Progenitor cell of endocrine pancreas (in vitro differentiated cells): ENCODE measurements at places on chromosomes 4 and X. TPM values are rescaled to one million over a fixed set of nuclear protein-coding genes. Genes with fewer than 3 reads are reported as not detected.

DNA sequence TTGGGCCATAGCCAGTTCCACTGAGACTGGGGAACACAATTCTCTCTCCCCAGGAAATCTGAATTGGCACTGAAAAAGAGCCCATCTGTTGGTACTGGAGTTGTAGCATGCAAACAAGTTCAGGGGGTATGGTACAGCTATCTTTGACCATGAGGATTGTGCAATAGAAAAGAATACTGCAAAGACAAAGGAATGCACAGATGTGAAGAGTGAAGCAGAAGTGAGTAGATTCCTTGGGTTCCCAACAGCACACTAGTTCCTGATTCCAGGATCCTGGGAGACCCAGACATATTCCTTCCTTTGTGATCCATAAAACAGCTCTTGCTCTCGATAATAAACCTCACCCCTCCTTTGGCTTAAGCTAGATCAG, 43.3 kb upstream of the CTAG2 start:
- H3K27ac ChIP-seq = no peak overlapping the region
- H3K27me3 ChIP-seq = no peaks in the 10 kb centered on the region
- H3K4me3 ChIP-seq = no peak overlapping the region

Gene LEF1
- 2.1 and 3.2 TPM in 2 replicates for total RNA-seq

Gene RASGEF1B
- 10.2 and 12.0 TPM in 2 replicates for total RNA-seq

DNA sequence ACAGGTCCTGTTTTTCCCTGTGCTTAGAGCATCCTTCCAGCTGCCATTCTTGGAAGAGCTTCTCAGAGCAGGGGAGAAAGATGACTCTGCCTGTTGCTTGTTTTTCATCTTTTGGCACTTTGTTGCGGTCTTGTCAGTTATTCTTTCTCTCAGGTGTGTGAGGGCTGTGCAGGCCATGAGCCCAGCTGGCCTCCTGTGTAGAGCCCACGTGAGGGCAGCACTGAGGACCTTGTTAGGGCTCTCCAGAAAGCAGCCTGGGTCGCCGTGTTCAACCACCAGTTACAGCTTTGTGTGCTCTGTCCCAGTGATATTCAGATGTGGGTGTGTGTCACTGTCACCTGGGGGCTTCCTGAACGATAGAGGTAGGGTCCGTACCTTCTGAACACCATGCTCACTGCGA, 52.8 kb downstream of the NOP14 start:
- peaks cover 45% of the 10 kb centered on the region for H3K4me1 ChIP-seq
- DNase-seq = no peak
- no peak overlapping the region for H3K4me3 ChIP-seq
- H3K36me3 ChIP-seq = peaks cover 22% of the 10 kb centered on the region

DNA sequence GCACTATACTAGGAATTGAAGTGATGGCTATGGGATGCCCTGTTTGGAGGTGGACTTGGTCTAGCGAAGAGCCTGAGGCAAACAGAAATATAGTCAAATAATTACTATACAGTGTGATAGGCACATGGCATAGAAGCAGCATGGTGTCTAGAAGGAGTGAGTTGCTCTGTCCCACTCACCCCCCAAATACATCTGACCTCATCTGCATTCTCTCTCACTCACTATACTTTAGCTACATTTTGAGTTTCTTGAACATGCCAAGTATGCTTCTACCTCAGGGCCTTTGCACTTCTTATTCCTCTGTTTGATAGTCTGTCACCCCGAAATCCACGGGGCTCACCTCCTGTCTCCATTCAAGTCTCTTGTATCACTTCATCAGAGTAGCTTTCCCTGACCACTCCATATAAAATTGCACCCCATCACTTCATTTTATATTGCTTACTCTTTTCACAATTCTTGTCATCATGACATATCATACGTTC, 2.6 kb upstream of the FIP1L1 start:
- no peak overlapping the region for H3K27ac ChIP-seq
- no peaks in the 10 kb centered on the region for H3K36me3 ChIP-seq
- H3K4me1 ChIP-seq = peaks cover 17% of the 10 kb centered on the region
- no peak for DNase-seq

Gene STBD1
- 1.9 TPM in 2 replicates for total RNA-seq

DNA sequence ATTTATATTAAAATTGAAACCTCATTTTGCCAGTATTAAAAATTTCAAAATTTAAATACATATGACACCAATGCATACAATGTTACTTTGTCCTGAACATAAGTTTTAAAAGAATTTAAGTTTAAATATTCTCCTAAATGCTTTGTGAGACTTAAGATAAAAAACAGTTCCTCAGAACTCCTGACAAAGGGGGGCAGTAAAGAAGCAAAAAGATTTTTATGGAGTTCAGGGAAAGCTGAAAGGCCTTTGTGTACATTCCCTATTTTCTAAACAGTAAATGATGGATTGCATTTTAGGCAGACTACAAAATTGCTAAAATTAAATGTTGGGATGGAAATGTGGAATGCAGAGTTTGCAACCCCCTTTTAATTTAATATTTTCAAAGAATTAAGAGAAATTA, 81.7 kb downstream of the SNCA start:
- no peaks in the 10 kb centered on the region for H3K27me3 ChIP-seq
- no peak for DNase-seq
- H3K4me3 ChIP-seq = no peak overlapping the region
- no peak overlapping the region for H3K27ac ChIP-seq
- no peaks in the 10 kb centered on the region for H3K36me3 ChIP-seq

Gene SMIM31
- total RNA-seq = not detected in 2 replicates

- H3K4me1 ChIP-seq = no peaks in the 10 kb centered on the region
- no peaks in the 10 kb centered on the region for H3K27me3 ChIP-seq
- H3K4me3 ChIP-seq = no peak overlapping the region
- DNase-seq = no peak
Measured at GRCh38 chrX:10423716-10424115, 196.7 kb downstream of the MID1 start.

DNA sequence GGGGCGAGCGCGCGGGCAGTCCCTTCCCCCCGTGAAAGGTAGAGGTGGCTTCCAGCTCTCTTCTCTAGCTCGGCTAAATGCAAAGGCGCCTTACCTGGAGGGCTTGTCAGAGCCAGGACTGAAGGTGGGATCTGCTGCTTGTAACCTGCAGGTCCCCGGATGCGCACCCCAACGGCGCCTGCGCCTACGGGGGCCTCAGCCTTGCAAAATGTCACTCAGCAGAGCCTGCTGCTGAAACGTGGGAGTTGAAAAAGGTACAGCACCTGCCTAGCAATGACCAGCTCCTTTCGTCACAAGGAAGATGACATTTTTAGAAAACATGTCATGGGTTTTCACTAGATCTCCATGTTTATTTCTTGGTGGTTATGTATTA, 583 bp downstream of the ABHD18 start:
- peaks cover 11% of the 10 kb centered on the region for H3K36me3 ChIP-seq
- H3K27ac ChIP-seq = peak overlapping the region; percentile 99
- peak; percentile 63 for DNase-seq
- peak overlapping the region; percentile 97 for H3K4me3 ChIP-seq
- no peaks in the 10 kb centered on the region for H3K27me3 ChIP-seq

DNA sequence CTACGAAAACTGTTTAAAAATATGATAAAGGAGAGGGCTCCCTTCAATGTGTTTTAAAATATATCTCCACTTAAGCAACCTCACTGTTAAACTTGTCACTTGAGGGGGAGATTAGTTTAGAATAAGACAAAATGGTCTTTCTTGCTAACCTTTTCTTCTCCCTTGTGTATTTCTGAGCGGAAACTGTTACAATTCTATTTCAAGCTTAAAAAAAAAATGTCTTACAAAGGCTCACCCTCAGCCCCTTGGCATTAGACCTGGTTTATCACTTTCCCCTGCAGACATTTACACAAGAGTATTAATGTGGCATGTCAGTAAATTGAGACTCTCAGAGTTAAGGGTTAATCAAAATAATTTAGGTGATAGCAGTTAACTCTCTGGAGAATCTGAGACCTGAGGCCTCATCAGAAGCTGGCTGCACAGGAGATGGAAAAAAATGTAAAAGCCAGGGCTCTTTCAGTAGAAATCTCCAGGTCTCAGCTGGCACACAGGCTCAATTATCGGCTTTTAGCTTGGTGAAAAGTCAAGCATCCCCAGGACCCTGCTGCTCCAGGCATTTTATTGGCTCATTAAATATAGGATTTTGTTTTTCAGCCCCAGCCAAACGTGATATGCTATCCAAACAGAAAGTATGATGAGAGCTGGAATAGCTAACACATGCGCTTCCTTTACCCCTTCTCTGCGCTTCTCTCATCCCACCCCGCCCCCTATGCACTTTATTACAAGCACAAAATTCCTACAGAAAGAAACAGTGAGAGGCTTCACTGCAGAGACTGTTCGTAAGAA, 130.5 kb downstream of the PPA2 start:
- no peaks in the 10 kb centered on the region for H3K27me3 ChIP-seq
- no peak overlapping the region for H3K27ac ChIP-seq
- H3K36me3 ChIP-seq = no peaks in the 10 kb centered on the region
- H3K4me1 ChIP-seq = no peaks in the 10 kb centered on the region

- no peaks in the 10 kb centered on the region for H3K4me1 ChIP-seq
- no peak for DNase-seq
- no peak overlapping the region for H3K4me3 ChIP-seq
- H3K27ac ChIP-seq = no peak overlapping the region
- no peaks in the 10 kb centered on the region for H3K36me3 ChIP-seq
Measured at GRCh38 chrX:96102997-96103396, 581.6 kb upstream of the DIAPH2 start.

DNA sequence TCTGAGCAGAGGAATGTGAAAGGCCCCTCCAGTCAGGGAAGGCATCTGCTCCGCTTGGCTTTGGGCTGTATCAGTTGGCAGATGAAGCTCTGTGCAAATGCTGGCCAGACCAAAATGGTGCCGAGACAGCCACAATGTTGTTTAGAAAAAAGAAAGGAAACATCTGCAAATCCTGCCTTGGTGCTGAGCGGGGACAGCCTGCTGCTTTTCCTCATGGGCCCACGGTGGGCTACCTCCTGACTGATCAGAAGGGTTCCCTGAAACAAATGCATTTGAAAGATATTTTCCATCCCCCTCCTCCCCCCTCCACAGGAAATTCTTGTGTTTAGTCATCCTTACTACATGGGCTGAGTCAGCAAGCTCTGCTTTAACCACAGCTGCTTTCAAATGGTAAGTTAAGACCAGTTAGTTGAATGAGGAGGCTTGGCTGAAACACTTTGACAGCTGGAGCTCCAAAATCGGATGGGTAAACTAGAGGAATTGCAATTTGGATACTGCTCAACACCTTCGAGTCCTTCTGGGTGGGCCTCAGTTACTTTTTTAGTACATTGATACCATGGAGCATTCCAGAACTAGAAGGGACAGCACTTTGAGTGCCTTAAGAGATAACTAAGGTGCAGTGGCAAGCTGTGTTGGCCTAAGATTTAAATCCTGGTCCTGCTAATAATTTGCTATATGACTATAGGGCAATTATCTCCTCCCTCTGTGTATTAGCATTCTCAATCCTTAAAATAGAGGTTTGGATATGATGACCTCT, 36.0 kb downstream of the PLAC1 start:
- H3K27ac ChIP-seq = no peak overlapping the region
- no peaks in the 10 kb centered on the region for H3K4me1 ChIP-seq
- H3K27me3 ChIP-seq = no peaks in the 10 kb centered on the region
- H3K4me3 ChIP-seq = no peak overlapping the region
- no peaks in the 10 kb centered on the region for H3K36me3 ChIP-seq

Gene UCP1
- not detected in 2 replicates for total RNA-seq

- H3K4me3 ChIP-seq = no peak overlapping the region
- no peak for DNase-seq
- H3K36me3 ChIP-seq = peaks cover 2% of the 10 kb centered on the region
- peaks cover 8% of the 10 kb centered on the region for H3K4me1 ChIP-seq
- H3K27me3 ChIP-seq = no peaks in the 10 kb centered on the region
Measured at GRCh38 chrX:70421618-70422017, 1.5 kb upstream of the GDPD2 start.

Gene NLRP2B
- not detected in 2 replicates for total RNA-seq

DNA sequence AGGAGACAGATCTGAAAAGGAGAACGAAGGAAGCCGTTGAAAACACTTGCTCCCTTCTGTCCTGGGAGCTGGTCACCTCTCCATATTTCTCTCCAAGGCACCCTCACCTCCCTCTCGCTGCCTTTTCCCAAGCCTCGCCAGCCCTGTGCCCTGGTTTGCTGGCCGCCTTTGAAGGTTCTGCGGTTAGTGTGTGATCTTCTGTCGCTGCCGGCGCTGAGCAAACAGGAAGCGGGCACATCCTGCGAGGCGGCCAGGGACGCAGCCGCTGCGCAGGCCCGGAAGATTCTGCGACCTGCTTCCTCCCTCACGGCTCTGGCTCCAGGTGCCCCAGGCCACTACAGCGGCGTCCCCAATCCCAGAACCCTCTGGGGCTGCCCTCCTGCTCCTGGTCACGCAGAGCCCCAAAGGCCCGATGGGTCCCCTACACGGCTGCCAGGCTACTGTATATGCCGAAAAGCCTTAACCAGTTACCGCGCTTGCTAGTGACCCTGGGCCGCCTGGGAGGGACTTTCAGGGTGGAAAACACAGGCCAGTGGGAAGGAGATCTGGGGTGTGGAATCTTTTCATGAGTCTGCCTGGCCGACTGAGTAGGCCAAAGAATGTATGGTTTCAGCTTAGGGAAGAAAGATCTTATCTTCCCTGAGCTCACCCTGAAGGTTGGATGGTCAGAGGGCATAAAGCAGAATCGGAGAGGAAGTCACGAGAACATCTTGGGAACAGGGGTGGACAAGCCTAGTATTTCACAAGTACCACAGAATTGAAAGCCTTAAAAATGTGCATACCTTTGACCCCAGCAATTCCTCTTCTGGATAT, 2.3 kb upstream of the SASH3 start:
- H3K27me3 ChIP-seq = no peaks in the 10 kb centered on the region
- H3K27ac ChIP-seq = no peak overlapping the region
- no peak overlapping the region for H3K4me3 ChIP-seq
- DNase-seq = no peak

Gene REELD1
- total RNA-seq = not detected in 2 replicates

GRCh38 chr4:162350331-162350730, 186.5 kb upstream of the FSTL5 start:
- no peak for DNase-seq
- H3K4me3 ChIP-seq = no peak overlapping the region
- no peaks in the 10 kb centered on the region for H3K4me1 ChIP-seq
- no peaks in the 10 kb centered on the region for H3K36me3 ChIP-seq
- H3K27me3 ChIP-seq = no peaks in the 10 kb centered on the region
- H3K27ac ChIP-seq = no peak overlapping the region

GRCh38 chrX:133511041-133511440, 95.8 kb upstream of the GPC4 start:
- no peak overlapping the region for H3K27ac ChIP-seq
- H3K4me1 ChIP-seq = peaks cover 11% of the 10 kb centered on the region
- no peaks in the 10 kb centered on the region for H3K36me3 ChIP-seq
- H3K4me3 ChIP-seq = no peak overlapping the region
- no peak for DNase-seq

DNA sequence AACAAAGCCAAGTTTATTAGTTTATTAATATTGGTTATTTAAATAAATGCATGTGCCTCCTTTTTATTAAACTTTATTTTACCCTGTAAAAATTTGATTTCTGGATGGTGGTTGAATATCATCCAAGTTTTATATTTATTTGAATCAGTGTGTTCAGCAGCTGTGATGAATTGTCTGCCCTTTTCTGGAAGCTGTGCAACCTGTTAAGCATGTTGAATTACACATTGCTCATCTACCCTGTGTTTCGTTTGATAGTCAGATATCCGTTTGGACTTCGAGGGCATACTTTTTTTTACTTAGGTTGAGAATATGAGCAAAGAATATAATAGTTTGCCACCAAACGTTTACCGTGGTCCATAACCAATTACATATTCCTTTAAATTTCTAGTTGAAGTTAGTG, 95.8 kb upstream of the TENM3 start:
- no peak for DNase-seq
- H3K4me1 ChIP-seq = peaks cover 13% of the 10 kb centered on the region
- H3K4me3 ChIP-seq = no peak overlapping the region
